Activated naive CD4-positive, alpha-beta T cell treated with anti-CD3 and anti-CD28 coated beads, Interleukin-2, amount 10 ng/mL, durations not matched to agents 7 days and 5 days (primary cell): ENCODE measurements at places on chromosomes 5 and 9.

DNA sequence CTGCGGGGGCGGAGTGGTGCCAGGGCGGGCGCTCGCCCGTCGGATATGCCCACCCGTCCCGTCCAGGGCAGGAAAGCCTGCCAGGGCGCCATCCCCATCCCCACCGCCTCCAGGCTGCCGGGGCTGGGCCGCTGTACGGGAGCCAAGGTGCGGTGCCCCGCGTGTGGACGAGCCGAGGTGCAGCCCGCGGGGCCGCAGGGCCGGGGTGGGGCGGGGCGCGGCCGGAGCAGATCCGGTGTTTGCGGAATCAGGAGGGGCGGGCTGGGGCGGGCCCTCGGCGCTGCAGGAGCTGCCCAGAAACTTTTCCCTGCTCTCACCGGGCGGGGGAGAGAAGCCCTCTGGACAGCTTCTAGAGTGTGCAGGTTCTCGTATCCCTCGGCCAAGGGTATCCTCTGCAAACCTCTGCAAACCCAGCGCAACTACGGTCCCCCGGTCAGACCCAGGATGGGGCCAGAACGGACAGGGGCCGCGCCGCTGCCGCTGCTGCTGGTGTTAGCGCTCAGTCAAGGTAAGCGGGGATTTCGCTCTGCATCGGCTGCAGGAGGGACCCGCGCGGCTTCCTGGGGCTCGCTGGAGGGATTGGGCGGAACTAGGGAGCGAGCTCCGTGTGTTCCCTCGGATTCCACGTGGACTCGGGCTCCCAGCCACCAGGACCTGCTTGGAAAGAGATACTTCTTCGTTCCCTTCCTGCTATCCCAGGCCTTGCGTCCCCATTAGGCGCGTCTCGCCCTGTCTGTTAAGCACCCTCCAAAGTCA, at the start of gene ITGA2:
TSS of gene ITGA2 (plus strand) at position 328 of the 756 bp plus-strand sequence. CDS start at position 445, 117 bp downstream.
- DNase-seq, result peak; percentile 64

DNA sequence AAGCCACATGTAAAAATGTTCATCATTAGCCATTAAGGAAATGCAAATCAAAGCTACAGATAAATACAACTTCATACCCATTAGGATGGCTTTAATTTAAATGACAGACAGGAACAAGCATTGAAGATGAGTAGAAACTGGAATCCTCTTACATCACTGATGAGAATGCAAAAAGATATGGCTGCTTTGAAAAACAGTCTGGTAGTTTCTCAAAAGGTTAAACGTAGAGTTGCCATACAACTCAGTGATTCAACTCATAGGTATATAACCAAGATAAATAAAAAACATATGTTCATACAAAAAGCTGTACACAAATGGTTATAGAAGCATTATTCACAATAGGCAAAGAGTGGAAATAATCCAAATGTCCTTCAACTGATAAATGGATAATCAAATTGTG, 228.8 kb upstream of the ZNF462 start:
- DNase-seq, result no peak

- no peak for DNase-seq
Measured at GRCh38 chr5:55509796-55510522, 24.8 kb downstream of the PLPP1 start.

- DNase-seq, result no peak
Measured at GRCh38 chr9:130869250-130869649, 27.4 kb downstream of the QRFP start.

DNA sequence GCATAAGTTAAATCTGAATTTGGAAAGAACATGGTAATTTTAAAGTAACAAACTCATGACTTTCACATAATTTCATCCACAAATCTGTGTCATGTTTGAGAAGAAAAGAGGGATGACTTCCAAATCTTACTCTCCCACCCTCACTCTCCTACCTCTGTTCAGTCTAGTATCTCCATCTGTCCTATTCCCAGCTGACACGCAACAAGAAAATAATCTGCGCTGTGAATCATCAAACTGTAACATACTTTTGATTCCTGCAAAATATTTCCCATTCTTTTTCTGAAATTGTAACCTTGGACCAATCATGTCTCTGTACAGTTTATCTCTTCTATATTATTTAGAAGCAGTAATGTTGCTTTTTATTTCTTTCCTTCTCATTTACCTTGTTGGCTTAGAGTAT, 91.4 kb downstream of the SLC12A2 start:
- DNase-seq, result no peak

DNA sequence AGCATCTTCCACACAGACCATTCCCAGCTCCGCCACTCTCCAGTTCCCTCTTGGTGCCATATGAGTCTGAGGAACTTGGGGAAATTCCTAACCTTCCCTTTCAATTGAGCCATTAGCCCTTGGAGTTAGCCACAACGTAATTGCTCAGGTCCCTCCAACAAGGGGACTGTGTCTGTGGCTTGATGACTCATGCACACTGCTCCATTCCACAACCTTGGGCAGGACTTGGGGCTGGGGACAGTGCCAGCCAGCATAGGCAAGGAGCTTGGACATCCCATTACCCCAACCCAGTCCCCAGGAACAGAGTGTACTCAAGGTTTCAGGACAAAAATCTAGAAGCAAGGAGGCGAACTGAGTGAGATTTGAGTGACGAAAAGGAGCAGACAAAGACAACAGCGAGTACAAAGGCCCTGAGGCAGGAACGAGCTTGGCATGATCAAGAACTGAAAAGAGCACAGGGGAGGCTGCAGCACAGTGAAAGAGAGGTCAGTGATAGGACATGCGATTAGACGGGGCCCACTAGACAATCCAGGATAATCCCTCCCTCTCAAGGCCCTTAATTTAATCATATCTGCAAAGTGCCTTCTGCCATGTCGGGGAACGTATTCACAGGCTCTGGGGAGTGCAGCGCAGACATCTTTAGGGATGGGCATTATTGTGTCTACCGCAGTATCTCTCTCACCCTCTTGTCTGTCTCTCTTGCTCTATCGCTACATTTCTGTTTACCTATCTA, 16.0 kb upstream of the JADE2 start:
- DNase-seq, result no peak
